ENCODE measurements at places on chromosomes 1 and 21.
A peak's percentile ranks its signal among the peaks of the same experiment; 100 is the strongest.

DNA sequence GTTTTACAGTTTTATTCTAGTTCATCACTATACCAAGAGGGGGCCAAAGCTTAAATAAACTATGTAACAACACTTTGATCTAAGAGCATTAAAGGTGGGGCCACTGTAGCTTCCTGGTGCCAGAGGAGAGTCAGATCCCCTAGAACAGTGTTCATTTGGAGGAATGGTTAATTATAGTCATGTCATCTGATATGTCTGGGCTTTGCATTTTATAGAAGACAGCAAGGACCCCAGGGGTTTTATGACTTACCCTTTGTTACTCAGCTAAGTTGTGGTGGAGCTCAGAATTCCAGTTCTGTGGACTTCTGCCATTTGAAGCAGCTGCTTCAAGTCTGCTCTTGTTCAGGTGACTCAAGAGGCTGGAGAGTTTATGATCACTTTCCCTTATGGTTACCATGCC is 16.7 kb downstream of the KDM4A start:
- no peak for DNase-seq

DNA sequence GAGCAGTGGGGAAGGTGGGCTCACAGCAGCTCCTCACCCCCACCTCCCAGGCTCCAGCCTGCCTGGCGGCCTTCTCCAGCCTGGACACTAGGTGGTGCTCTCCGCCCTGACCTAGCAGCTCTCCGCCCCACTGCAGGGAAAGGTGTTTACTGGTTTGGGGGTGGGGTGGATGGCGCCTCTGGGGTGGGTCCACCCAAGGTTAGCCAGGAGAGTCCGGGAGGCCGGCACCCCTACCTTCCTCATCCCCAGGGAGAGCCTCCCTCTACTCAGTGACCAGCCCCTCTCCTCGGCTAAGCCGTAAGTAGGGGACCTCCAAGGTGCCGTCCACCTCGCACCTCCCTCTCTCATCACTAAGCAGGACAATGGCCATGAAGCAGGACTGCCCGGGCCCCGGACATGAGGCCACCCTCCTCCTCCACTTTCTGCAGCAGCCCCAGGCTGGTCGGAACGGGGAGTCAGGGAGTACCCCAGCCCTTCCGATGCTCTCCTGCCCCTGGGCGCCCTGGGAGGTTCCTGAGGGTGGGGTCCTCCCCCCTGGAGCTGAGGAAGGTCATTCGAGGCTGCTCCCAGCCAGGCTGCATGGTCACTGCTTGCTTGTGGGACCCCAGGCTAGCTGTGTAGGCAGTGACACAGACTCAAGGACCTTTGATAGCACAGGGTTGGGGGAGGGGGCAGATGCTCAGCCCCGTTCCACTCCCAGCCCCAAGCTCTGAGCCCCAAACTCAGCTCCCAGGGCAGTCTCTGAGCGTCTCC is 101.4 kb upstream of the VAMP3 start:
- peak; percentile 29 for DNase-seq

DNA sequence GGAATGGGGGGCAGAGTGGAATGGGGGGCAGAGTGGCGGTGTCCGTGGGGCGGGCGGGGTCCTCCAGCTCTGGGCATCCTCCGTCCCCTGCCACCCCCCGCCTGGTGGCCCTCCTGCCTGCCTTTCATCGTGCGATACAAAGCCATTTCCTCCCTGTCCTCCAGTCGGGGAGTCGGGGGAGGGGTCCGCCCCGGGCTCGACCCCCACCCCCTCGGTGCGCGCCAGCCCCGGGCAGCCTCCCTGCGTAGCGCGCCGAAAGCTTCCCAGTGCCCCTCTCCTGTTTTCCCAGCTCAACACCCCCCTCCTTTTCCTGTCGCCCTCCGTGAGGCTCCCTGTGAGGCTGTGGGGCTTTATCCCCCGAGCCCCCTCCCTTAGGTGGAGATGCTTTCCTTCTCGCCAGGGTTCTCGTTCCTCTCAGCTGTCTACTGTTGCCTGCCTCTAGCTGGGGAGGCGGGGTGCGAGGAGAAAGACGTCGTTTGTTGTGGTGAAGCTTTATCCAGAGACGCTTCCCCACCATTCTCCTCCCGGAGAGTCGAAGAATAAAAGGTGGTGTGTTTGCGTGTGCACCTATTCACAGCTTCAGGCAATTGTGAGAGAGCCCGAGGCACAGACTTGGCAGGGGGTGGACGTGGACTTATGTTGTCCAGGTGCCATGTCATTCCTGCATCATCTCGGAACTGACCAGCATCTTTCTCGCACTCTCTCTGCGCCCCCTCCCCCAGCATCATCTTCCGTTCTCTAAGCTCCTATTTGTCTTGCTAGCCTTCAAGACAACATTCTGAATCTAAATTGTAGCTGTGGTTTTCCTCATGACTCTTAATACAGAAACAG is 848 bp downstream of the DNM3 start:
- DNase-seq: no peak

DNA sequence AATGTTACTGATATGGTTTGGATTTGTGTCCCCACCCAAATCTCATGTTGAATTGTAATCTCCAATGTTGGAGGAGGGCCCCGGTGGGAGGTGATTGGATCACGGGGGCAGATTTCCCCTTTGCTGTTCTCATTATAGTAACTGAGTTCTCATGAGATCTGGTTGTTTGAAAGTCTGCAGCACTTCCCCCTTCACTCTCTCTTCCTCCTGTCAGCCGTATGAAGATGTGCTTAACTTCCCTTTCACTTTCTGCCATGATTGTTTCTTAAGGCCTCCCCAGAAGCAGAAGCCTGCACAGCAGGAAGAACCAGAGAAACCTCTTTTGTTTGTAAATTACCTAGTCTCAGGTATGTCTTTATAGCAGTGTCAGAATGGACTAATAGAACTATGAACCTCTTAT is 28.4 kb downstream of the TRIM33 start:
- DNase-seq: no peak

DNA sequence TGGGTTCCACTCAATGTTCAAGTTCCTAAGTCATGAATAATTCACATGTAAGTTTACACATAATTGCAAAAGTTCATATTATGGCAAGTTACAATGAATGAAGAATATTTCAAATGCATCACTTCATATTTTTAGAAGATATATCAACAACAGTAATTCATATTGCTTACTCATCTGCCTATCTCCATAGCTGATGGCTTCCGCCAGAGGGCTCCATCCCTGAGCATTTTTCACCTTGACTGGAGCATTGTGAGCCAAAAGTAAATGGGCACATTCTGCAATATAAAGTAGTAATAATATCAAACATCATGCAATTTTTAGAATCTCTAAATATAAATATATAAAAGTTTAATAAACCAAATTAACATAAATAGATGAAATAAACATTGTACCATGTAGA is 29.8 kb downstream of the ANKRD13C start:
- no peak for DNase-seq

DNA sequence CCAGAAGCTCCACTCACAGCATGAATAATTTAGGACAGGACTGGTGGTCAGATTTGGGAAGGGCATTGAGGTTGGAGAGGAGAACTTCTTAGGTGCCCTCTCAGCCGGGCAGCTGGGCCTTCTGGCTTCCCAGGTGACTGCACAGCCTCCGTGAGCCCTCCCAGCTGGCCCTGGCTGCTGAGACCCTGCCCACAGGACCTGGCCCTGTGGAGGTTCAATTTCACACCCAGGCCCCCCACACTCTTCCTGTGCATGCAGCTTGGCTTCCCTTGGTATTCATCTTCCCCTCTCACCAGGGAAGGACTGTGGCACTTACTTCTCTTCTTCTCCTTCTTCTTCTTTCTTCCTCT is 50.6 kb downstream of the NDUFS5 start:
- no peak for DNase-seq

DNA sequence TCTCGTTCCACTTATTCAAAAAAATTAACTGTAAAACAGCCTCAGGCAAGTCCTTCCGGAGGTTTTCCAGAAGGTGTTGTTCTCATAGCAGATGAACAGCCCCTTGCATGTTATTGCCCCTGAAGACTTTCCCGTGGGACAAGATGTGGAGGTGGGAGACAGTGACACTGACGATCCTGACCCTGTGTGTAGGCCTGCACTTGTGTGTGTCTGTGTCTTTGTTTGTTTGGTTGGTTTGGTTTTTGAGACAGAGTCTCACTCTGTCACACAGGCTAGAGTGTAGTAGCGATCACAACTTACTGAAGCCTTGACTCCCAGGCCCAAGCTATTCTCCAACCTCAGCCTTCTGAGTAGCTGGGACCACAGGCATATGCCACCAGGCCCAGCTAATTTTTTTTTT is 12.6 kb downstream of the ETV3L start:
- DNase-seq: no peak

DNA sequence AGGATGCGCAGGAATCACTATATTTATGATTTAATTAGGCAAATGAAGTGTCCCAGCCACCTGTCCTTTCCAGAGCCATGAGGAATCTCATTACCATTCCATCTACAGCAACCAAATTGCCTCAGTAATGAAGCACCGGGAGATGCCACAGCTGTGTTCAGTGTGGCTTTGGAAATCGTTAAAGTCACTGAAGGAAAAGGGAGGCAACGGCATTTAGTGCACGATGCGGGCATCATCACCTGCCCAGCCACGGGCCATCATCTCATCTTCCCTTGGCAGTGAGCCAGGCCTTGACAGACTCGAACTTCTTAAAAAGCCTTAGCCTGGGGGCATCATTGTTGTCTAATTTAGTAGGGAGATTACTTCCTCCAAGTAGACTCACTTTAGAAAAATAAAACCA is 67.8 kb downstream of the CNIH3 start:
- no peak for DNase-seq

DNA sequence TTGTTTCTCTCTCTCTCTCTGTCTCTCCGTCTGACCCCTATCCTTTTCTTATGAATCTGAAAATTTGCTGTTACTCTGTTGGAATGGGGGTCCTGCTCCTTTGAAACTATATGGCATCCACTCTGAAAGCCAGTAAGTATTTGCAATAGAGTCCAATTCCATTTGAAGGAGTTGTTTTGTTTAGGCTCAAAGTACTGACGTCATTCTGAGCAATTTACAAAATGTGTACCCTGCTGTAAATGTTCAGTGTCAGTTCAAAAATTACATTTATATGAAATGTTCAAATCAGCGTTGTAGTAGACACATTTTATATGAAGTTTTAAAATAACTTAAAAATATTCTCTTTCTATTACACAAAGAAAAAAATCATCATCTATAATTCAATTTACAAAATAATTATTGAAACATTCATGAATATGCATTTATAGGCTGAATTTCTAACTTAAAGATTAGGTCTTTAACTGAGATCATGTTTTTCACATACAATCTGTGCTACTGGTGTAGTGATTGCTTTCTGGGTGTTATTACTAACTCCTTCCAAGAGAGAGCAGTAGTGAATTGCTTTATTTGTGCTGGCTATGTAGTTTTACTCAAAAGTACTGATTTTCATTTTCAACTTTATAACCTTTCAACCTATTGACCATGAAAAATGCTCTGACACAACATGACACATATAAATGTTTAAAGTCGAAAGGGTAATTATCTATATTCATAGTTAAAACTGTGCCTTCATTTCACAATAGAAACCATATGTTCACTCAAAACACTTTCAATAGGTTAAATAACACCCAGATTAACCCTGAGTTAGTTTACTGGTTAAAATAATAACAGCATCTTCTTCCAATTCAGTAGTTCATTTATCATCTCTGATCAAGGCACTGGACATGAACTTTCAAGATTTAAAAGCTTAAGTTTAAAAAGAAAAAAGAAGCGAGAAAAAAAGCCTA is 253.1 kb upstream of the ADGRL4 start:
- DNase-seq: no peak

DNA sequence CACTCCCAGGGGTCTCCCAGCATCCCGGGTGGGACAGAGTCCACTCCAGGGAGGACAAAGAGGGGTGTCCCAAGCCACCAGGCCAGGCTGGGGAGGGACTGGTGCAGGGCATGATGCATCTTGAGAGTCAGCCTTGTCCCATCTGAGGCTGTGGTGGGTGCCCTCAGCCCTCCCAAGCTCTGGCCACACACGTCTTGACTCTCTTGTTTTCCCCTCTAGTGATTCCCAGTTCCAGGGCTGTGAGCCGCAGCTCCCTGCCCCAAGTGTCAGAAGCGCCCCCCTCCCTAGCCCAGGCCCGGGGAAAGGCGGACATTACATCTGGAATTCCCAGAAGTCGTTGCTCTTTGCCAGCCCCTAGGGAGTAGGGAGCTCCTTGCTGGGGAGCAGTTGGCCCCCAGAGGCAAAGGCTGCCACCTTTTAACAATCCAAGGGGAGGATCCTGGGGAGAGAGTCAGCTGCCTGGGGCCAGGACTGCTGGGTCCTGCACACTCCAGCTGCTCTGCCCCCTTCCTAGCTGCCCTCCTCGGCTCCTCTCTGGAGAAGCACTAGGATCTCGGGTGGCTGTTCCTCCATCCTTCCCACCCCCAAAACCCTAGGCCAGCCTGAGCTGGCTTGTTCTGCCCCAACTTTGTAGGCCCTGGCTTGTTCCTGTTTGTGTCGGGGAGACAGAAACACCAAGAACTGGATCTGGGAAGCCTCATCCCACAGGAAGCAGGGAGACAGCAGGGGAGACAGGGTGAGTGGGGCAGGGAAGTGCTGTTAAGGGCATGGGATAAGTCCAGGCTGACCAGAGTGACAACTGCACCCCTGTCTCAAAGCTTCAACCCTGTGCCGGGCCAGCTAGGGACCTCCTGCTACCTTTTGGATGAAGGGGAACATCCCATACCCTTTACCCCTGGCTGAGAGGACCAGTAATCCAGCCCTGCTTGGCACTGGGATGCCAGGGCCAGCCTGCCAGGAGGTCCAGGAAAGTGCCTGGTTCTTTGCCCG is 3.2 kb upstream of the PTPN7 start:
- no peak for DNase-seq

- no peak for DNase-seq
These were observed 47.8 kb upstream of the PRDM2 start for GRCh38 chr1:13652238-13652637.

Data from CD8-positive, alpha-beta memory T cell (primary cell).